ENCODE measurements at places on chromosomes 5 and 9.

- peak; percentile 76 for DNase-seq
Observed at GRCh38 chr9:108476574-108476973, 379.2 kb downstream of the ACTL7B start.

GRCh38 chr5:147805030-147805454, 22.5 kb upstream of the JAKMIP2 start:
- peak; percentile 30 for DNase-seq

DNA sequence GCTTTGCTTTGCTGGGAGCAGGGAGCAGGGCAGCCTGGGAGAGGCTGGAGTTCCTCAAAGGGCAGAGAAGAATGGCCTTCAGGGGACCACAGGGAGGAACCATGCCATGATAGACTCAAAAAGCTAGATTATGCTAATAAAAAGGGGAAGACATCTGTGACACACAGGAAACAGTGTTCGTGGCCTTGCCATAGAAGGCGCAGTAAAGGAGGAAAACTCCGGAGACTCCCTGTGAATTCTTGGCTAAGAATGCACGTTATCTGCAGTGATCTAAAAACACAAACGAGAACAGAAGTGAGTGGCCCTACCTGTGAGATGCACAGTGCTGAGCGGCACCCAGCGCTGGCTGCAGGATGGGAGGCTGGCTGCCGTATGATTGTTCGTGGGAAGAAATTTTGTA, 15.9 kb upstream of the LTC4S start:
- DNase-seq, result no peak

DNA sequence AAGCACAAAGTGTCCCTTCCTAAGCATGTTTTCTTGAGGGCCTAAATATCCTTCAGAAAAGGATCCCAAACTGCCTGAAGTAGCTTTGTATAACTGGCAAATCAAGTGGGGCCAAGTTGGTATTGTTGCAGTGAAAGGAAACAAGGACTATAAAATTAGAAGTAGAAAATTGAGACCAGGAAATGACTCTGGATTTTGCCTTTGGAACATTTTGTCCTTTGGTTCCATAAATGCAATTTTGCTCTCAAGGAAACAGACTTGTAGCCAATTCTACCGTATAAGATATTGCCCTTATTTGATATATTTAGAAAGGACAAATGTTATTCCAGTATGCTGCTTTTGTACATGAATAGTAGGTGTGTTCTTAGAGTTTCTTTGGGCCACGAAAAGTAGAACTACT, 34.4 kb downstream of the RABGAP1 start:
- no peak for DNase-seq

- no peak for DNase-seq
Observed at GRCh38 chr5:72308853-72309191, 11.2 kb downstream of the MRPS27 start.

GRCh38 chr5:98771382-98772109, 1.9 kb upstream of the RGMB start:
- peak; percentile 91 for DNase-seq
